ELR (cell line): ENCODE measurements at places on chromosomes 4 and X.

GRCh38 chrX:10819973-10820372 lies 199.6 kb upstream of the MID1 start:
- no peak for DNase-seq

DNA sequence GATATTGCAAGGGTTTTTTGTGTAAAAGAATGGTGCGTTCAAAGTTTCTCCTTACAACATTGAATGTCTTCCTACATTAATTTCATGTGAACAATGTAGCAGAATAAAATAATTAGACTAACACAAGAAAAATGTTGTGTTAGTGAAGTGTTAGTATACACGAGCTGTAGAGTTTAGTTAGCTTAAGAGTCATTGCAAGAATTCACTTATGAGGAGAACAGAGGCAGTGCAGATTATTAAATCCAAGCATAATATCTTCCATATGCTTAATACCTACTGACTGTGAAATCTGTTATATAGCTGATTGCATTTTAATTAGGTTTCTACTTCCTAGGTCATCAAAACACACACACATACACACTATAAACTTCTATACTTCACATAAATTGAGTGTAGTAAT lies 959.0 kb downstream of the FAT4 start:
- no peak for DNase-seq

DNA sequence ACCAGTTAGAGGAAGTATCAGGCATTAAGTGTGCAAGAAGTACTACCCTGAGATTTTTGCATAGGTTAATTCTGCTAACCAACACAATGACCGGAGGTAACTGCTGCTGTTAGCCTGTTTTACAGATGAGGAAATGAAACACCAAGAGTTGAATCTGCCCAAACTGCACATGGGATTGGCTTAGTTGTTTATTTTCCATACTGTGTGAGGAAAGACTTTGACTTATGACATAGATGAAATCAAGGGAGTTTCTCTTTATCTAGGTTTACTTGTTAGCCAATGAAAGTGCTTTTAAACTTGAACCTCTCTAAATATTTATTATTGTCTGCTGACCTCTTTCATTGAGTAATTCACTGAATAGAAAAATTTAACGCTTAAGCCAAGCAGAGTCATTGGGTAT lies 10.3 kb downstream of the GUCY1B1 start:
- DNase-seq, result no peak

DNA sequence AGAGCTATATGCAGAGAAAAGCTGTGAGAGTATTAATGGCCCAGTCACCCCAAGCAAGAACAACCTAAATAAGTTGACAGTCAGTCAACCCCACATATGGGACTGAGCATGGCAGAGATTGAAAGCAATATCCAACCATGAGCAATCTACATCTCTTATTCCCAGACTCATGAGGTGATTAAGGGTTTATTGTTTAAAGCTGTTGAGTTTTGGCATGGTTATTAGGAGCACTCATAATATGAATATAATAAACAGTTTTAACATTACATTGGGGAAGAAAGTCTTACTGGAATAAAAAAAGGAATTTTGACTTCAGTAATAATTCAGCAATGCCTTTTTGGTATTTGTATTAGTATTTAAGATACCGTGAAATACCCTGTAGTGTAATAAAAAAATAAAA lies 1627.4 kb downstream of the STIM2 start:
- no peak for DNase-seq
